Stimulated activated CD8-positive, alpha-beta memory T cell treated with anti-CD3 and anti-CD28 coated beads, Interleukin-4, amount 100 ng/mL, for 4 hours (primary cell): ENCODE measurements at places on chromosomes 7 and 10.

GRCh38 chr10:80204677-80205476 is 460 bp downstream of the ANXA11 start:
- no peak for DNase-seq

DNA sequence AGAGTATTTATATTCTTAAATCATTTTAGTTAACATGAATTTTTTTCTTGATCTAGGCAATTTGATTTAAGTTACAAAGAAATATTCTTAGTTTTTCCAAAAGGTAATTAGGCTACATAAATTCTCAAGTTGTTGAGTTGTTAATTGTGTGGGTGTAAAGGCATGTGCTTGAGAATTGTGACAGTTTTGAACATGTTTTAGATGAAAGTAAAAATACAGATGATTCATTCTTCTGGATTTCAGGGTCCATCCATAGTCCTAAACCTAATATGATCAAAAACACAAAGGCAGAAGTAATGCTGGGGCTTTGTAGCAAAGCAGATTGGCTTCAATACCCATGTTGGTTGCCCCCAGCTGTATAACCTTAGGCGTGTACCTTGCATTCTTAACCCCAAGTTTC is 127.9 kb downstream of the CPED1 start:
- no peak for DNase-seq

- DNase-seq = no peak
Measured at GRCh38 chr7:121275204-121275603, 53.6 kb upstream of the WNT16 start.

DNA sequence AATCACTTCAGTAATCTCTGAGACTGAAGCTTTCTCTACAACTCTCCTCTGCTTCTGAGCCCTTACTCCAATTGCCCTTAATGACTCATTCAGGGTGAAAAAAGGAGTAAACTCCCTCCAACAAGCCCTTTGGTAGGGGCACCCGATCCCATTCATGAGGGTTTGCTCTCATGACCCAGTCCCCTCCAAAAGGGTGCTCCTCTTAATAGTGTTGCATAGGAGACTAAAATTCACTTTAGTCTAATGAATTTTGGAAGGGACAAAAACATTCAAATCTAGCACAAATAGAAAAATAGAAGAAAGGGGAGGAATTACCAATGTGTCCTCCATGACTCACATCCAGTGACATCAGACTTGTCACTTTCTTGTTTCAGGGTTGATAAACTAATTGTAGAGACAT is 66.2 kb upstream of the CCNY start:
- no peak for DNase-seq

DNA sequence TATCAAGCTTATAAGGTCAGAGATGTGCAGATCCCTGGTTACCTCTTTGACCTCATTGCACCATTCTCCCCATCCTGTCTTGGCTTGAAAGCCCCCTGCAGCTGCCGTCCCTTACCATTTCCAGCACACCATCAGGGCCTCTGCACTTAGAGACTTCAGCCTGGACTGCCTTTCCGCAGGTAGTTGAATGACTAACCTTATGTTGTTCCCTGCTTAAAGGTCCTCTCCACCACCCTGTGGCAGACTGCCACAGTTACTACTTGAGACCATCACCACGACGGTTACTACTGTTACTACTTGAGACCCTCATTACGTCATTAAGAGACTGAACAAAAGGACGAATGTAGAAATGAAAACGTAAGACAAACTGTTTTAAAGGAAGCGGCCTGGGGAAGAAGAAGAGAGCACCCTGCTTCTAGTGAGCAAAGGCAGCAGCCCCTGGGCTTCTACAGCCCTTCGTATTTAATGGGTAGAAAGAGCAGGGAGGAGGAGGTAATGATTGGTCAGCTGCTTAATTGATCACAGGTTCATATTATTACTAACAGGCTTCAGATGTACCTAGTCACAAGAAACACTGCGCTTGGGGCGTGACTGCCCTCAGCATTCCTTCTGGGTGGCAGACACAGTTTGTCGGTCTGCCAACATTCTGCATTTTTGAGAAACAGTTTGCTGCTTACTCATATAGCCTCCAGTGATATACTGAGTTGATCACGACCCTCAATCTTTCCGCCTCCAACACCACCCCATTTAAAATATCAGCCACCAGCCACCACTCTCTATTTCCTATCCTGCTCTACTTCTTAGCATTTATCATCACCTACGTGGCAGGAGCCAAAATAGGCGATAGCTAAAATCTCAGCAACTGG is 74.1 kb upstream of the PARD3 start:
- DNase-seq = no peak

- no peak for DNase-seq
Measured at GRCh38 chr7:18144166-18144565, 116.5 kb upstream of the PRPS1L1 start.

DNA sequence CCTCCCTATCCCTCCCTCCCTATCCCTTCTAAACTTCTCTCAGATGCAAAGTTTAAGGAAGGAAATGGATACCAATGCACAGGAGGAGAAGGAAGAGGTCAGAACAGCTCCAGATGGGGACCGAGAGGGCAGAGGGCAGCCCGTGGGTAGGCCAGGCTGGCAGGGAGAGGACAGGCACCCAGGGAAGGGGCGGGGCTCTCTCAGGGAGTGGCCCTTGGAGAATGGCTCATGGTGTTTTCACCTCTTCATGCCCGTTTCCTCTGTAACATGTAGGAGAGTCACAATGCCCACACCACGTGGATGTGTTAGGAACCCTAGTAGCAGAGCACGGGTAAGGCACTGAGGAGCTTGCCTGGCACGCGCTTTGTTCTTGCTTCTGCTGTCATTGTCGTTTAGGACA is 264.5 kb downstream of the CELF2 start:
- no peak for DNase-seq

GRCh38 chr7:102279537-102280400 is 6.9 kb upstream of the SH2B2 start:
- no peak for DNase-seq

DNA sequence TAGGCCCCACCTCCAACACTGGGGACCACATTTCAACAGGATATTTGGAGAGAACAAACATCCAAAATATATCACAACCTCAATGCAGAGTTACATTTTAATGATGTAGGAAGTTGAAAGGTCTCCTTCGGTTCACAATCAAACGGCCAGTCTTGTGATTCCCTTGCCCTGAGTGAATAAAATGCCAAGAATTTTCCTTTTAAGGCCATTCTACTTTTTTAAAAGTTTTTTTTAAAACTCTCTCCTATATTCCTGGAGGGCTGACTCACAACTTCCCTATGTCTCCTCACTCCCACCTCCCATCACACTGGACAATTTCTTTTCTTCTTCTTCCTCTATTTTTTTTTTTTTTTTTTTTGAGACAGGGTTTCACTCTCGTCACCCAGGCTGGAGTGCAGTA is 693.6 kb upstream of the AUTS2 start:
- DNase-seq = no peak

GRCh38 chr10:76774987-76775603 is 862.5 kb downstream of the KCNMA1 start:
- DNase-seq = no peak

GRCh38 chr10:51766423-51767102 is 67.2 kb upstream of the CSTF2T start:
- no peak for DNase-seq

GRCh38 chr7:135744938-135745702 is 3.5 kb downstream of the FAM180A start:
- DNase-seq = no peak
